ENCODE measurements at places on chromosomes 5 and 9. TPM values are rescaled to one million over a fixed set of nuclear protein-coding genes. Genes with fewer than 3 reads are reported as not detected.

The EPB41L4A gene
- total RNA-seq, result 1.2 TPM

The SELENOP gene
- not detected for total RNA-seq

The TPD52L3 gene
- total RNA-seq, result not detected

The MRPS2 gene
- 132 TPM for total RNA-seq

The FAM169A gene
- total RNA-seq, result 2.7 TPM

The PCDHB8 gene
- total RNA-seq, result 0.25 TPM
